ENCODE measurements at places on chromosomes 16 and 17.

- peak; percentile 85 for DNase-seq
Measured at GRCh38 chr17:36463916-36464764, 22.3 kb upstream of the ZNHIT3 start.

GRCh38 chr17:79039171-79039570, 15.2 kb downstream of the C1QTNF1 start:
- no peak for DNase-seq

DNA sequence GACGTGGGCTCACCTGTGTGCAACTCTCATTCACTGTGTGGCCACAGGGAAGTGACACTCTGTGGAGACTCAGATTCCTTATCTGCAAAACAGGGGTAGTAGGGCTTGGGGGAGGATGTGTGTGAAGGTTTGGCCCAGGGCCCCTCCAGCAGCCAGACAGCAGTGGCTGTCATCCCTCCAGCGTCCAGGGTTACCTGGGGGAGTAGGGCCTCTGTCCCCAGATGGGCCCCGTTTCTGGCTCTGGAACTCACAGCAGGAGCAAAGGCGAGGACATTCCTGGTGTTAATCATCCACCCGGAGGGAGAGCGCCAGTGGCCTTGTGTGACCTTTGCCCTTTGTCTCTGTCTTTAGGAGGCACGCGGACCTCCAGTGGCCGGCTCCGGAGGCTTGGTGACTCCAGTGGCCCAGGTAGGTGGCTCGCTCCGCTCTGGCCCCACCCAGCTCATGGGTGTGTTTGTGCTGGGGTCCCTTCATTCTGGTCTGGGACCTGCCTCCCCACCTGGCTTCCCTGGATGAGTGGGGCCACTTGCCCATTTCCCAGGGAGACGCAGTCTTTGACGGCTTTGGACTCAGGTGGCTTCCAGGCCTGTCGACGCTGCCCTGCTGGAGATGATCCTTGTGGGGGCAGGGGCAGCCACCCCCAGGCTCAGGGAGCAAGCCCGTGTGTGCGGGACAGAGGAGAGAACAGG, 166.2 kb downstream of the SEC14L1 start:
- no peak for DNase-seq

GRCh38 chr17:6660805-6661463, 9.4 kb downstream of the C17orf100 start:
- DNase-seq: no peak

GRCh38 chr16:66605177-66605978, 874 bp downstream of the CMTM3 start:
- peak; percentile 63 for DNase-seq
